ENCODE measurements at places on chromosomes 5 and 9.

DNA sequence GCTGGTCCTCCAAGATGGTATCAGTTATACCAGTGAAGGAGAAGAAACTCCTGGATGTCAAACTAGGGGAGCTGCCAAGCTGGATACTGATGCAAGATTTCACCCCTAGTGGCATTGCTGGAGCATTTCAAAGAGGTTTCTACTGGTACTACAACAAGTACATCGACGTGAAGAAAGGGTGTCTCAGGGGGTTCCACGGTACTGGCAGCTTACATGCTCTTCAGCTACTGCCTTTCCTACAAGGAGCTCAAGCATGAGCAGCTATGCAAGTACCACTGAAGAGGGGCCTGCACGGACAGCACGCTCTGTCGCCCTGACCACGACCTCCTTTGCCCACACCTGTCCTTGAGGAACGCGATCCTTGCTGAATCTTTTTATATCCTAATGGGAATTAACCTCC, 19.5 kb downstream of the ACTL7B start:
- DNase-seq: no peak

GRCh38 chr5:94830520-94830919, 212.1 kb downstream of the SLF1 start:
- DNase-seq: no peak

- DNase-seq: peak; percentile 82
Measured at GRCh38 chr5:151612689-151613427, 21.7 kb upstream of the FAT2 start.

- DNase-seq: no peak
Measured at GRCh38 chr5:126360467-126360866, 62.7 kb upstream of the GRAMD2B start.

- DNase-seq: peak; percentile 47
Measured at GRCh38 chr5:75239681-75240080, 3.0 kb upstream of the ANKRD31 start.

GRCh38 chr5:761854-762710, 22.4 kb downstream of the ZDHHC11B start:
- no peak for DNase-seq

GRCh38 chr9:24385077-24385476, 160.6 kb downstream of the IZUMO3 start:
- no peak for DNase-seq

GRCh38 chr9:34106110-34106509, 20.4 kb downstream of the DCAF12 start:
- no peak for DNase-seq

DNA sequence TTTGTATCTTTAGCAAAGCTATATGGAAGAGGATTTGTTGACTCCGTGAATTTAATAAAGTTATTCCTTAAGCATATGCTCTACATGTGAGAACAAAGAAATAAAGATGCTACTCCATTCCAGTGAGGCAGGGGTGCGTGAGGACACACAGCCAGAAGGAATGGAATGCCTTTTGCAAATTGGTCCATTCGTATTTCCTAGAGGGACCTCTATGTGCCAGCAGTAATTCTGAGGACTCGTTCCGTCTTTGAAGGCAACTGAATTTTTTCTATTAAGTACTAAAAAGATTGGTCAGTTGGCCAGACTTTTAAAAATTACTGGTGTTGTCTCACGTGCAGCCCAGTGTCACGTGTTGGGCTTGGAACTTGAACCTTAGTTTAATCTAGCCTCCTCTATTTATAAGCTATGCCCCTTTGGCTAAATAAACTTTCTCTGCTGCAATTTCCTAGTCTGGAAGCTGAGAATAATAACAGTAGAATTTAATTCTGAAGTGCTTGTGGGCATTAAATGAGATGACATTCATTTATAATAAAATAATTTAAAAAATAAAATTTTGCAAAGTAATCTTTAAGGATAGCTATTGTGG, 13.9 kb downstream of the RAI14 start:
- no peak for DNase-seq

DNA sequence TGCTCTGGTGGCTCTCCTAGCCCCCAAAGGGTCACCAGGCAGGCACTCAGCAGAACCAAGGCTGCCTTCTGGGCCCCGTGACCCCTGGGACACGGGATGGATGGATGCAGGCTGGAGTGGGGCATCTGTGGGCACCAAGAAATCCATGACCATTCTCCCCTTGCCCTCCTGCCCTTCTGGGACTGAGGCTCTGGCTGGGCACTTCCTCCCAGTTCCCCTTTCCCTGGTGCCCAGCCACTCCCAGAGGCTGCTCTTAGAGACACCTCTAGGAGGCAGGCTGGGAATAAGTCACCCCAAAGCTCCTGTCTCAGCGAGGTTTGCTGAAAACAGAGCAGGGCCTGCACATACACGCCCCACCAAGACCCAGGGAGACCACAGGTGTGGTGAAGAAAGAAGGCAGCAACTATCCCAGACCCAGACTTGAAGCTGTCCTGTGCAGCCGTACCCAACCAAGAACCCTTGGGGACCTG, 943 bp downstream of the STING1 start:
- peak; percentile 34 for DNase-seq

GRCh38 chr9:118751077-118751847, 618.0 kb downstream of the BRINP1 start:
- DNase-seq: no peak

- no peak for DNase-seq
Measured at GRCh38 chr5:136808756-136809155, 443.4 kb upstream of the TRPC7 start.

DNA sequence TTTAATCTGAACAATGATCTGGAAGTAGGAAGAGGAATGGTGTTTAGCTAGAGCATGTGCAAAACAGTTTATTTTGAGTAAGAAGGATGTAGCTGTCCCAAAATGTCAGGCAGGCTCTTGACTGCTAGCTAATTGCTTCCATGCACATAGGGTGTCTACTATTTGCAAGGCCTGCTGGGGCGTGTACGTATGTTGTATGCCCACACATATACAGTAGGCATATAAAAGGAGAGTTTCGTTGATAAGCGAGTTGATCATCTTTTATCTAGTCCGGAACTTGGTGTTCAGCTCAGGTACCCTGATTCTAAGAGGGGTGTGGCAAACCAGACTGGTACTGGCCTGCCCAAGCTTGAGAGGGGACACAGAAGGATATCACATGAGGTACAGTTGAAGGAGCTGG, 177.2 kb downstream of the GOLPH3 start:
- no peak for DNase-seq

DNA sequence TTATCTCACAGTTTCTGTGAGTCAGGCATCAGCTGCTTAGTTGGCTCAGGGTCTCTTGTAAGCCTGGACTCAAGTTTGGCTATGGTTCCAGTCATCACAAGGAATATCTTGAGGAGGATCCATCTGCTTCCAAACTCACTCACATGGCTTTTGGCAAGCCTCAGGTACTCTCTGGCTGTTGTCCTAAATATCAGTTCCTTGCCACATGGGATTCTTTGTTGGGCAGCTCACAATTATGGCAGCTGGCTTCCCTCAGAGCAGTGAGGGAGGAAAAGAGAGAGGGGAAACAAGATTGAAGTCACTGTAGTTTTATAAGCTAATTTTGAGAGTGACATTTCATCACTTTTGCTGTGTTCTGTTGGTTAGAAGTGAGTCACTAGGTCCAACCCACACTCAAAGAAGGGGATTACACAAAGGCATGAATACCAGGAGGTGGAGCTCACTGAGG, 144.5 kb downstream of the GCNT1 start:
- no peak for DNase-seq

DNA sequence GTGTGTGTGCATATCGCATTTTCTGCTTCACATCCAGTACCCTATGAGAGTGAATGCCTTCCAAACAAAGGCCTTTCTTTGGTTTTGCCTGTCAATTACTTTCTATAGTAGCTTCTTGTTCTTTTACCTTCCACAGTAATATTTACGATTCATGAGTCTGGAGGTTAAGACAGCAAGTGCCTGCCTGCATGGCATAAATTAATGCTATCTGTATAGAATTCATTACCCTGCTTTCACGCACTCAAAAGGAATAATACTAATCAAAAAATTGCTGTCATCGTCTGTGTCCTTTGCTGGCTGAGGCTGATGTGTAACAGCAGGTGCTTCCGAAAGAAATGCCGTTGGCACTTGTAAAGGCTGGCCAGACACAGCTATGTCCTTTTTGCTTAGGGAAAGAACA, 1304.4 kb upstream of the CDH6 start:
- DNase-seq: no peak

DNA sequence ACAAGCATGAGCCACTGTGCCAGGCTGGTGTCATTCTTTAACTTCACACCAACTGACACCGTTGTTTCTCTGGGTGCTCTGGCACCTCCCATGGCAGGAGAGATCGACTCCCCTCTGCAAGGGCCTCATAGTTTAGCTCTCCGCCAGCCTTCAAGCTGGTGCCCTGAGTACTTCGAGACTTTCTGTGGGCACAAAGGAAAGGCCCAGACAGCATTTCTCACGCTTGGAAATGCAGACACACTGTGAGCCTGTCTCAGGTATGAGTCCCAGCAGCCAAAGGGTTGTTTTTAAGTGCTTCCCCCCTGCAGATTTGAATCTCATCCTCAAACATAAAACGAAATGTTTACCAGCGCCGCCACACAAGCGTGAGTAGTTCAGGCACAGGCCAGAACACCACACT, 11.1 kb upstream of the TCF7 start:
- DNase-seq: no peak

GRCh38 chr5:179240561-179240960, 104.7 kb downstream of the ADAMTS2 start:
- no peak for DNase-seq

DNA sequence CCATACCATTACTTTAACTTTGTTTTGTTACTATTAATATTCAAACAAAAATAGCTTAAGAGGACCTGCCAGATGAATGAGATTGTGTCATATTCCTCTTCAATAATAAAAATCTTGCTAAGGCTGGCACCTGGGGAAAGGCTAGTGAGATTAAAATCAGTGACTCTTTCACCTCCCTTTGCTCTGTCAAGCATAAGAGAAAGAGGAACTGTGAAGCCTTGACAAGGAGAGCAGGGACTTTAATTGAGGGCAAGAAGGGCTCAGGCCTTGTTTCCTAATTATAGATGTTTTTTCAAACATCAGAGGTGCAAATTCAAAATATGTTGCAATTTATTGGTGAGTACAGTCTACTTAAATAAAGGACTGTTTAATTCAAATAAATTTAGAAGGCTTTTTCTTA, 91.7 kb downstream of the SPATA31D1 start:
- DNase-seq: no peak

GRCh38 chr5:133723126-133723525, 110.8 kb upstream of the FSTL4 start:
- DNase-seq: no peak

GRCh38 chr5:155008669-155009068, 4.9 kb upstream of the KIF4B start:
- peak; percentile 46 for DNase-seq

DNA sequence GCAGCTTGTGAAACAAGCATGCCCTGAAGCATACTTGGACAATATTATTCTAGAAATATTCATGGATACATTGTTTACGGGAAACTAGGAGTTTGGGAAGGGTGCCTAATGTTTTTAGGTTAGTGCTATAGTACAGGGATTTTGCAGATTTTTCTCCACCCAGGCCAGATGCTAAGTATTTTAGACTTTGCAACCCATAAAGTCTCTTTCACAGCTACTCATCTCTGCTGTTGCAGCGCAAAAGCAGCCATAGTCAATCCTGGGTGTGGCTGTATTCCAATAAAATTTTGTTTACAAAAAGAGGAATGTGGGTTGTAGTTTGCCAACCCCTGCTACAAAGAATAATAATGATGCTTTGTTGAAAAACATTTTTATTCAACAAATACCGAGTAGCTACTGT, 106.2 kb downstream of the CEMIP2 start:
- no peak for DNase-seq

DNA sequence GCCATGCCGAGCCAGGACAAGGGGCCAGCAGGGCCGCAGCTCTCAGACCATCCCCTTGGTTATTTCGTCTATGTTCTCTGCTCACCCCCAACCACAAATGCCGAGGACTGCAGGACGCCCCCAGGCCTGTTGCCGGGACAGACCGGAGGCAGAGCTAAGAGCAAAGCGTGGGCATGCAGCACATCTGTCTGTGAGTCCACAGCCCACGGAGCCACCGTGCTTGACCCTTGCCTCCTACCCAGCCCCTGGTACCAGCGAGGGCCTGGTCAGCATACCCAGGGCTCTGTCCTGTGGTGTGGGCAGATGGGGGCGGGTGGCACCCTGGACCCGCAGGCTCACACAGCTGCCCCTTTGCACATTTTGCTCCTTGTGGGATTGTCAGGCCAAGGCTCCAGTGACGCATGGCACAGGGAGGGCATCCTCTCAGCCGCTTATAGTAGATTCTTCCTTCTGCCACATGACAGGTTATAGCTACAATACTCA, 4.7 kb downstream of the BRD3 start:
- DNase-seq: no peak

DNA sequence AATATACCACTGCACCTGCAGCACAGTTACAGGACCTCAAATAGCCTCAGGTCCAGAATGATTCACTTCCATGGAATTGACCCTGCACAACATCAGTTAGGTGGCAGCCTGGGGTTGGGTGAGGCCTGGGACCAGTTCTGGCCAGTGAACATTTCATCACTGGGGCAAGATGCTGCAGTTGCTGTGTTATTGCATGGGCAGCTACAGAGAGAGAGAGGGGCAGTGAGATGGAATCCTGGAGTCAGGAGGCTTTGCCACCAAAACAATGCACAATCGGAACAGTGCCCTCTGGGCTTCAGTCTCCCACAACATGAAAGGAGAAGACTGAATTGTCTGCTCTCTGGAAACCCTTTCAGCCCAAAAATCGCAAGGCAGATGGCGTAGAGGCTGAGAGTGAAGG, 51.8 kb downstream of the SH3TC2 start:
- DNase-seq: peak; percentile 45

- no peak for DNase-seq
Measured at GRCh38 chr5:32055891-32056866, 117.9 kb downstream of the GOLPH3 start.

DNA sequence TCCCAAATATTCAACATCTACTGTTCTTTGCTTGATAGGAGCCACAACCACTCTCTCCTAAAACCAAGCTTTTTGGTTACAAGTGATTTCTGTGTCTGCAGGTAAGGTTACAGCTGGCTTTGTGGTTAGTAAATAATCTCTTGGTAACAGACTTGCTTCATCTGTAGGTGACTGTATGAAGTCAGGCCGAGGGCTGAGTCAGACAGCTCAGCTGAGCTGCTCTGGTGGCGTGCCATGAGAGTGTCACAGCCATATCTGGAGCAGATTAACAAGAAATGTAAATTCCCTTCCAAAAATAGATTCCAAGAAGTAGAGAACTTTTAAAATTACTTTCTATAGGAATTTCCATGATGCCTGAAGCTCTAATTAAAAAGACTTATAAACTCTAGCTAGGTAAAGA, 23.7 kb upstream of the TAS2R1 start:
- DNase-seq: peak; percentile 20

GRCh38 chr9:89249001-89249400, 62.0 kb upstream of the CKS2 start:
- DNase-seq: no peak

DNA sequence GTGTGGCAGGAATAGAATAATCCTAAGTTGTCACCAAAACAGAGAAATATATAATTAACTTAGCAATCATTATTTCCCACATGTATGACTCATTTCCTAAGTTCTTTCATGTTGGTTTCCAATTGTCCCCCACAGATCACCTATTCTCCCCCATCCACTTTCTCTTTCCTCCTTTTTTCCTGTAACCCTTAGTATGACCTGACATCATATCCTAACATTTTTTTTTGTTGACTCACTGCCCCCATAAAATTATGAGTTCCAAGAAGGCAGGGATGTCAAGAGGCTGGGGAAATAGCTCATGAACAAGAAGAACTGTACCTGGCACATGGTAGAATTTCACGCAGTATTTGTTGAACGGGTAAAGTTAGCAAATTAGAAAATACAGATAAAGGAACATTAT, 186.7 kb downstream of the DCP2 start:
- DNase-seq: peak; percentile 95

All from SW480 (cell line).